ENCODE measurements at places on chromosomes 12 and 14.
A peak's percentile ranks its signal among the peaks of the same experiment; 100 is the strongest.

DNA sequence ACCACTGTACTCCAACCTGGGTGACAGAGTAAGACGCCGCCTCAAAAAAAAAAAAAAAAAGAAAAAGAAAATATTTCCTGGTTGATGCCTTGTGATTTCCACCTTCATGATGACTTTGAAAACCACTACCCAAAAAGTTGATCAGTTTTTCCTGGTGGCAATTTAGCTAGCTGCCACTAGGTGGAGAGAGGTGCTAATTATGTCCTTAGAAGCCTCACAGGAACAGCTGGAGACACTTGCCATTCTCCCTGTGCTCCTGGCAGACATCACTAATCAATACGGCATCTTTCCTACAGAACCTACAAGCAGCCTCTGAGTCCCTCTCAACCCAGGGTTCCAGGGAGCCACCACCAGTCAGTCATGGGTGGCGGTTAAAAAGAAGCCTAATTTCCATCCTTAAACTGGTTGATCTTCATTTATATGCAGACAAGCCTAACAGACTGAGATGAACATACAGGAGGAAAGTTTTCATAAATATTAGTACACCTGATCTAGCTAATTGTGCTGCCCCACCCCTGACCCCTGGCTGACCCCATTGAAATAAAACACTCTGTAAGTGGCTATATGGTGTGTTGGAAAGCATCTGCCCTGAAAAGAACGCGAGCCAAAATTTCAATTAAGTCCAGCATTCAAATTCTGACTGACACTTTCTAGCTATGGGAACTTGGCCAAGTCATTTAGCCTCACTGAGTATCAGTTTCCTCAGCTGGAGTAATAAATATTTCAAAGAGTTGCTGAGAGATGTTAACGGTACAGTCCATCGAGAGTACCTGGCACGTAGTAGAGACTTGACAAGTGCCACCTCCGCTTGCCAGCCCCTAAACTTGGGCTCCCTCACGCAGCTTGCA, 6.2 kb upstream of the OAS1 start:
- no peak for DNase-seq

DNA sequence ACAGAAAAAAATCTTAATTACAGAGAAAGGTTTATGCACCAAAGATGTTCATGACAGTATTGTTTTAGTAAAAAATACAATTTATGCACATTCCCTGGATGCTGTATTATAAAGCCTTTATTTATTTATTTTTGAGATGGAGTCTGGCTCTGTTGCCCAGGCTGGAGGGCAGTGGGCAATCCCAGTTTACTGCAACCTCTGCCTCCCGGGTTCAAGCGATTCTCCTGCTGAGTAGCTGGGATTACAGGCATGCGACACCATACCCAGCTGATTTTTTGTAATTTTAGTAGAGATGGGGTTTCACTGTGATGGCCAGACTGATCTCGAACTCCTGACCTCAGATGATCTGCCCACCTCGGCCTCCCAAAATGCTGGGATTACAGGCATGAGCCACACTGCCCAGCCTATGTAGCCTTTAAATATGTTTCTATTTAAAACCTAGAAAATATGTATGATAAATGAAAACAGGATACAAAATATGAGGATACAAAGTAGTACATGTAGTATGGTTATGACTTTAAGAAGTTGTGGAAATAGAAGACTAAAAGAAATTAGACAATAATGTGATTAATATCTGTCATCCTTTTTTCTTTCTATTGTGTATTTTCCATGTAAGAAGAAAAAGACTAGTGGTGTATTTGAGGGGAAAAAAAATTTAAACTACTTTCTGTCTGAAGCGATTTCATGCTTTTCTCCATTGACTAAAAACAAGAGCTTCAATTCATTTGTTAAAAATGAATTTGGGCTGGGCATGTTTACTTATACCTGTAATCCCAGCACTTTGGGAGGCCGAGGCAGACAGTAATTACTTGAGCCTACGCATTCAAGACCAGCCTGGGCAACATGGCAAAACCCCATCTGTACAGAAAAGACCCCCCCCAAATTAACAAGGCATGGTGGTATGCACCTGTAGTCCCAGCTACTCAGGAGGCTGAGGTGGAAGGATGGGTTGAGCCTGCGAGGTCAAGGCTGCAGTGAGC, 13.1 kb downstream of the ATF1 start:
- no peak for DNase-seq

DNA sequence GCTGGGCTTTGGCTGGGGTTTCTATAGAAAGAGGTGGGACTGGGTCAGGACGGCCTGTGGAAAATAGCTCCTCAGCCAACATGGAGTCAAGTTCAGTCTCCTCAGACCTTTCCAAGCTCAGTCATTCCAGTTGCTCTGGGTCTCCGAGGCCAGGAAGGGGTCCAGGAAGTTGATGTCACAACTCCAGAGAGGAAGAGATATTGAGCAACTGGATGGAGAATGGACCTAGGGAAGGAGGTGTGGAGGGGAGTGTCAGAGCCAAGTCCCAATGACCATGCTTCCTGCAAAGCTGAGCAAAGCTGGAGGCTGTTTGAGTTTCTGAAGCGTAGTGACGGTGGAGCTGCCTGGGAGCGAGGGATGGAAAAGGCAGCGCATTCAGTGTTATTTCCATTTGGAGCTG, 86.1 kb downstream of the SLC24A4 start:
- DNase-seq: no peak

- no peak for DNase-seq
Measured at GRCh38 chr14:63833728-63834127, 19.1 kb upstream of the SYNE2 start.

DNA sequence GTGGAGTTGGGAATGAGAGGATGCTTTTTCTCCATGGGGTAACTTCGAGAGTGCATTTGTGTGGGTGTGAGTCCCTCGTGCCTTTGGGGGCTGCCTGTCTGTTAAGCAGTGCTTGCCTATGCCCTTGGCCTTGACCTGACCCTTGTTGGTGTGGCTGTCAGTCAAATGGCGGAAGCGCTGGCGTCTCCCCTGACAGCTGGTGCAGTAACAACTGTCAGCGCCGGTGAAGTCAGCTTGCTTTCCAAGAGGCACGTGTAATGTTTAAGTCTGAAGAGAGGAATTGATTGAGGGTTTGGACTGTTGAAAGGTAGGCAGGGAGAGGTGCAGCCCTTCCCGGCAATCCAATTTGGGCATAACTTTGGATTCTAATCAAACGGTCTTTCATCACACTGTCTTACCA, 211.3 kb downstream of the AACS start:
- DNase-seq: no peak

- DNase-seq: no peak
Measured at GRCh38 chr14:97166497-97166896, 369.3 kb downstream of the VRK1 start.

- no peak for DNase-seq
Measured at GRCh38 chr12:52924764-52925716, 20.2 kb upstream of the KRT8 start.

DNA sequence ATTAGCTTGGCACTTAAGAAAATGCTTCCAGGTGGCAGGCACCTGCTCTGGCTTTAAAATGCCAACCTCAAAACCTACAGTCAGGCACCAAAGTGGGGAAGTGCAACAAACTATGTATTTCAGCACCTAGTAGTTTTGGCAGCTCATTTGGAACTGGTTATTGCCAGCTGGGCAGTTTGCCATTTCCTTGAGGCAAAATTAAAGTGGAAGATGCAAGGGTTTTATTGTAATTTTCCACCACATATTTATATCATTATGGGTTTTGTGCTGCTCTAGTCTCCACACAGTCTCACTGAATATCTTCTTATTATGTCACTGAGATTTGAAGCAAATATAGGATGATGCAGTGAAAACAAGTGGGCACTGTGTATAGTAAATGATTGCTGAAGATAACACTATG, 117.0 kb downstream of the PRKD1 start:
- DNase-seq: no peak

- no peak for DNase-seq
Measured at GRCh38 chr12:89352242-89352491, 134 bp downstream of the DUSP6 start.

- DNase-seq: no peak
Measured at GRCh38 chr12:88580051-88580871, at the start of gene KITLG. Gene KITLG (minus strand): TSS chr12:88580471. CDS start chr12:88580278, 193 bp downstream.

GRCh38 chr12:24695657-24696329, 253.1 kb downstream of the BCAT1 start:
- DNase-seq: no peak

GRCh38 chr14:49851813-49852212, 775 bp downstream of the NEMF start:
- DNase-seq: peak; percentile 49

GRCh38 chr12:52280796-52281560, 6.5 kb downstream of the KRT86 start:
- DNase-seq: no peak

- DNase-seq: no peak
Measured at GRCh38 chr12:116959198-116959460, 48.4 kb downstream of the FBXW8 start.

DNA sequence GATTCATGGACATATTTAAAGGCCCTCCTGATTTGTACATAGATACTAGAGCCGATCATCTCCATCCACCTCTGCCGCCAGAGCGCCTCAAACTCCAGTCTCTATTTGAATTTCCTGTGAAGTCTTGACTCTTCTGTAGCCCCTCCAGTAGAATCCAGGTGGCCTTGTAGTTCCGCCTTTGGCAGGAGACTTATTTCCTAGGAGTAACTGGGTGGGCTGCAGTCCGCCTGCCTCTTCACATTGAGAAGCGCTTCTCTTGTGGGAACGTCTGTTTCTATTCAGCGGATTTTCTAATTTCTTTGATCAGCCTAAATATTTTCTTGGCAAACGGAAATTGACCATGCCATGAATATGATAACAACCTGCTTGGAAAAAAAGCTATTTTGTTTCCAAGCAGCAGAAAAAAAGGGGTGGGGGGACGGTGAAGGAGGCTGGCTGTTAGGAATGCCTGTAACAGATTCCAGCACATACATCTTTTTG, 9.0 kb upstream of the SIX1 start:
- no peak for DNase-seq

- DNase-seq: no peak
Measured at GRCh38 chr14:74628418-74628817, 16.4 kb upstream of the LTBP2 start.

DNA sequence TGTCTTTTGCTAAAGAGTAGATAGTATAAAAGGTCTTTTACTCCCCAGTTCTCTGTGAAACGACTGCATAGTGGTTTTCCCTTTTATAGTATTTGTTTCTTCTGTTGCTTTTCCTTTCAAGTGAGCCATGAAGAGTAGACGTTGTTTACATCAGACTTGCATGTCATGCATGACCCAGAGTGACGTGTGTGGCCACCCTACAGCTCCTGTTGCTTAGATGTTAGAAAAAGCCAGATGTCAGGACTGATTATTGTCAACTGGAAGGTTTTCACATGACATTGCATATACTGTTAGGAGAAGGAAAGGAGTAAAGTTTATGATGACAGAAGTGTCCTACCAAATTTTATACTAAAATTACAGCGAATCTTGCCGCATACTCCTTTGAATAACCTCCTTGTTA, 1.3 kb upstream of the RD3L start:
- DNase-seq: peak; percentile 85

DNA sequence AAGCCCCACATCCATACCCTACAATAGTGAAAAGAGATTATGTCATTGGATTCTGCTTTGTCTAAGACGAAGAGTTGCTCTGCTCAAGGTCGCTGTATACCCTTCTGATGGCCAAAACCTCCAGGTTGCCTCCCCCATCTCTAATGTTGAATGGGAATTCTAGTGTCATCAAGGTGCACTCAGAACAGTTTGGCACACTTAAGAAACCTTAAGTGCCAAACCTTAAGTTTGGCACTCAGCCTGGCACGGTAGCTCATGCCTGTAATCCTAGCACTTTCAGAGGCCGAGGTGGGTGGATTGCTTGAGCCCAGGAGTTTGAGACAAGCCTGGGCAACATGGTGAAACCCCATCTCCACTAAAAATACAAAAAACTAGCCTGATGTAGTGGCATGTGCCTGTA, 1245.6 kb upstream of the SEL1L start:
- DNase-seq: no peak

GRCh38 chr12:93679308-93679925, 2.2 kb downstream of the CRADD start:
- DNase-seq: no peak

DNA sequence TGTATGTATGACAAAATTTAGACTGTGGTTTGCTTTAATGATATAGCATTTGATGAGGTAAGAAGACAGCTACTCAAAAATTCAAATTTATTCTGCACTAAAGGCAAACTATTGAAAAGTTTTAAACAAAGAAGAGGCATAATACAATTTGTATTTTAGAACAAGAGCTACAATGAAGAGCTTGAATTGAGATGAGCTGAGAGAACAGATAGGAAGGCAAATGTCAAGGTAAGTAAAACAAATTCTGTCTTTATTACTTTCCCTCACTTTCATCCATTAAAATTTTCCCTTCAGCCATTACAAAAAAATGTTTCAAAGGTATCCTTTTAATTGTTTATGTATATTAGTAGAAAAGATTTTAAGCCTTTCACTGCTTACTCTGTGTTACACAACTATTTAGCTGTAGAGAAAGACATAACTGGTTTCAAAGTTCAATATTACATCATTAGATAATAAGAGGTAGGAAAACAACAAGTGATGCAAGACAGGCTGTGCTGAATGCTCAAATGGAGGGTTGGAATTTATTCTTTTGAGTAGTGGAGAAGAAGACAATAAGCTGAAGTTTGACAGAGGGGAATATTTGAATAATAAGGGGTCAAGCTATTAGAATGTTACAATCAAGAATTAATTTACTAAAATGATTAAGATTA, 1334.1 kb downstream of the FSCB start:
- no peak for DNase-seq

DNA sequence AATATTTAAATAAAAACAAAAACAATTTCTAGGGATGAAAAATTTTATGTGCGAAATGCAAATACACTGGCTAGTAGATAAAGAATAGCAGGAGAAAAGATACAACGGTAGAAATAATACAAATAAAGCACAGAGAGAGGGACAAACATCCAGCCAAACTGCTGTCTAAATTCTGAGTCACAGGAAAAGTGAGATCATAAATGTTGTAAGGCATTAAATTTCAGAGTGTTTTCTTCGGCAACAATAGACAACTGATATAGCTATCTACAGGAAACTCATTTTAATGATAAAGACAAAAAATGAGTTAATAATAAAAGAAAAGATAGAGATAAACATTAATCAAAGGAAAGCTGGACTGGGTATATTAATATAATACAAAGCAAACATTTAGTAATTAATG, 122.2 kb downstream of the NTS start:
- DNase-seq: no peak

- no peak for DNase-seq
Measured at GRCh38 chr14:103862393-103862782, 15.0 kb upstream of the PPP1R13B start.

- DNase-seq: no peak
Measured at GRCh38 chr12:8064131-8064530, 2.0 kb downstream of the C3AR1 start.

Measured in hematopoietic multipotent progenitor cell treated with erythropoietin and hydrocortisone succinate and interleukin-3 and kit ligand, for 17 days (in vitro differentiated cells).